ENCODE measurements at places on chromosomes 6 and 20. TPM values are rescaled to one million over a fixed set of nuclear protein-coding genes. Genes with fewer than 3 reads are reported as not detected.

Gene TNNC2
- not detected for total RNA-seq

Gene MMS22L
- total RNA-seq = 15.5 TPM

Gene TREM2
- not detected for total RNA-seq

Gene AGPAT1
- 58.8 TPM for total RNA-seq

Gene PGC
- not detected for total RNA-seq

Gene RBPJL
- total RNA-seq = not detected

Gene MARCKS
- total RNA-seq = 325 TPM

Gene RIMS4
- total RNA-seq = not detected

Gene SLC35F1
- total RNA-seq = not detected

Gene PNLDC1
- not detected for total RNA-seq

Gene CALHM6
- 1.1 TPM for total RNA-seq

Gene CARMIL1
- total RNA-seq = 6.4 TPM

Gene PSMB9
- total RNA-seq = 53.8 TPM

Gene MYO6
- 46.6 TPM for total RNA-seq

Gene MAP1LC3A
- total RNA-seq = 97.0 TPM

Gene CPNE5
- 25.7 TPM for total RNA-seq

Gene BPIFB2
- total RNA-seq = not detected

Gene PRSS35
- not detected for total RNA-seq
